ENCODE measurements at places on chromosomes 11 and 22.

- DNase-seq: no peak
Observed at GRCh38 chr11:1536065-1536843, 35.8 kb downstream of the DUSP8 start.

GRCh38 chr22:35264986-35265385, 7.7 kb downstream of the HMGXB4 start:
- DNase-seq: no peak

DNA sequence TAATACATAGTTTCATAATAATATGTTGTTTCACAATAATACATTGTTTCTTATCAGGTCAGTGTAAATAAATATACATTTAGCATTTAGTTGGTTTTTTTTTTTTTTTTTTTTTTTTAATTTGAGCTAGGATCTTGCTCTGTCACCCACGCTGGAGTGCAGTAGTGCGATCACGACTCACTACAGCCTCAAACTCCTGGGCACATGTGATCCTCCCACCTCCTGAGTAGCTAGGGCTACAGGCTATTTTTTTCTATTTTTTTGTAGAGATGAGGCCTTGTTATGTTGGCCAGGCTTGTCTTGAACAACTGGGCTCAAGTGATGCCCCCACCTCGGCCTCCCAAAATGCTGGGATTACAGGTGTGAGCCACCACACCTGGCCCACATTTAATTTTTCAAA, 43.5 kb downstream of the MIAT start:
- no peak for DNase-seq

DNA sequence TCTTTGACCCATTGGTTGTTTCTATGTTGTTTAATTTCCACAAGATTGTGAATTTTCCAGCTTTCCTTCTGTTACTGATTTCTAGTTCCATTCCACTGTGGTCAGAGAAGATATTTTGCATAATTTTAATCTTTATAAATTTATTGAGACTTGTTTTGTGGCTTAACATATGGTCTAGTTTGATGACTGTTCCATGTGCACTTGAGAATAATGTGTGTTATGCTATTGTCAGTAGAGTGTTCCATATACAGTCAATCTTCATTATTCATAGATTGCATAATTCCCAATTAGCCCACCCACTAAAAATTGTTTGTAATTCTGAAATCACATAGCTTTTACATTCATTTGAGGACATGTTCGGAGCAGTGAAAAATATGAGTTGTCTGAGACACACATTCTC, 346.1 kb upstream of the DDI1 start:
- DNase-seq: no peak

DNA sequence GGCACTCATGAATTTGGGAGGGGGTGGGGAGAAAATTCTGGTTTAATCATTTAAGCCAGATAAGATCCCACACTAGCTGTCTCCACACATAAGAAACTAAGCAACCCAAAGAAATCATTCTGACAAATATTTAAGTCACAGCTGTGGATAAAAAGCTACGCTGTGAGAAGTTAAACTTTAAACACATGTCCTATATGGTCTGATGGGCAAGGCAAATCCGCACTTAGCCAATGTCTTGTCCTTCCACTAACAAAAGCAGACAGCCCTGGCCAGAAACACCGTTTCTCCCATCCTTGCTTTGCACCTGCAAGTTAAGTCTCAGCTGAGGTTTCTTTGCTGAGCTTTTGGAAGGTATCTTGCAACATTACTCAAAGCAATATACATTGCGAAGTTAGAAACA, 68.0 kb downstream of the ETS1 start:
- DNase-seq: no peak

- DNase-seq: no peak
Observed at GRCh38 chr11:22508665-22509064, 117.0 kb downstream of the FANCF start.

GRCh38 chr11:117816151-117816741, 8.3 kb downstream of the FXYD2 start:
- DNase-seq: no peak

DNA sequence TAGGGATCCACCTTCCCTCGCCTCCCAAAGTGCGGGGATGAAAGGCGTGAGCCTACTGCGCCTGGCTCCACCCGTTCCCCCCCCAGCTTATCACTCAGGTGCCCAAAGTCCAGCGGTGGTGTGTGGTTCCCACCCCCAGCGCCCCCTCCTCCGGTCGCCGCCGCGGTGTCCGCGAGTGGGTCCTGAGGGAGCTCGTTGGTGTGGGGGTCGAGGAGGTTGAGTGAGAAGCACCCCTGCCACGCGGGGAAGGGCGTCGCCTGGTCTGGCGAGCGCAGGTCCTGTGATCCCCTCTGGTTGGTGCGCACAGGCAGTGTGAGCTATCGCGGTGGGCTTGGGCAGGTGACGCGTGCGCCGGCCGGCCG, 3900.6 kb upstream of the OR11H1 start:
- DNase-seq: no peak

- no peak for DNase-seq
Observed at GRCh38 chr22:23020659-23021293, 49.5 kb upstream of the GNAZ start.

- DNase-seq: no peak
Observed at GRCh38 chr22:19868333-19868732, 13.7 kb upstream of the GNB1L start.

DNA sequence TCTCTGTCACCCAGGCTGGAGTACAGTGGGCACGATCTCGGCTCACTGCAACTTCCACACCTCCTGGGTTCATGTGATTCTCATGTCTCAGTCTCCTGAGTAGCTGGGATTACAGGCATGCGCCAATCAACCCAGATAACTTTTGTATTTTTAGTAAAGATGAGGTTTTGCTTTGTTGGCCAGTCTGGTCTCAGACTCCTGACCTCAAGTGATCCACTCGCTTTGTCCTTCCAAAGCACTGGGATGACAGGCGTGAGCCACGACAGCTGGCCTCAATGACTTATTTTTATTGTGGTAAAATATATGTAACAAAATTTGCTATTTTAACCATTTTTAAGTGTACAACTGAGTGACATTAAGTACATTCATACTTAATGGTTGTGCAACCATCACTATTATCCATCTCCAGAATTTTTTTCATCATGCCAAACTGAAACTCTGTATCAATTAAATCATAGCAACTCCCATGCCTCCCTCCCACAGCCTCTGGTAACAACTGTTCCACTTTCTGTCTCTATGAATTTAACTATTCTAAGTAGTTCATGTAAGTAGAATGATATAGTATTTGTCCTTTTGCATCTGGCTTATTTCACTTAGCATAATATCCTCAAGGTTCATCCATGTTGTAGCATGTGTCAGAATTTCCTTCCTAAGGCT, 50.7 kb upstream of the CWF19L2 start:
- no peak for DNase-seq

DNA sequence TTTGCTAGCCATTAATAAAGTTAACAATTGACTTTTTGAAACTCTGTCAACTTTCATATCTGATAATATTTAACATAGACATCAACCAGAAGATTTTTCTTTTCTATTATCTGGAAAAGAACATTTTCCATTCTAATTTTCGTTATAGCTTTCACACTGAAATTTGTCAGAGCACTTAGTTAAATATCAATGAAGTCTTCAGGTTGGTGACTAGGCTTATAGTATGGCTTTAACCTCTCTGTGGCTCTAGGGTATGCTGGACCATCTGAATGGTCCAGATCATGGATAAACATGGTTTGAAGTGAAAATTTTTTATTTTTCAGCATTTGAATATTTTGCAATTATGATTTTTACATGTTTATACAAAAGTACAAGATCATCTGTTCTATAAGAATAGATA, 548.1 kb downstream of the CNTN5 start:
- DNase-seq: no peak

Measured in stimulated activated CD8-positive, alpha-beta memory T cell treated with anti-CD3 and anti-CD28 coated beads, Interleukin-4, amount 100 ng/mL, for 4 hours (primary cell).